Right ventricle myocardium inferior (tissue), 1 donor: ENCODE measurements at places on chromosomes 7 and 10. TPM values are rescaled to one million over a fixed set of nuclear protein-coding genes. Genes with fewer than 3 reads are reported as not detected.

CTAGE4 gene
- 0.30 TPM for total RNA-seq

HACD1 gene
- total RNA-seq = 157 TPM

TSPAN12 gene
- 61.4 TPM for total RNA-seq

KIF11 gene
- 1.1 TPM for total RNA-seq

IFIT2 gene
- 4.2 TPM for total RNA-seq

ZNF485 gene
- 1.8 TPM for total RNA-seq

CHRM2 gene
- total RNA-seq = 70.4 TPM

PRPS1L1 gene
- not detected for total RNA-seq

TEX36 gene
- total RNA-seq = not detected

EVX1 gene
- total RNA-seq = not detected

NPTX2 gene
- 3.1 TPM for total RNA-seq

RARRES2 gene
- total RNA-seq = 32.6 TPM

ANKRD61 gene
- not detected for total RNA-seq

LIPJ gene
- total RNA-seq = not detected

OGDH gene
- 679 TPM for total RNA-seq

IKZF1 gene
- total RNA-seq = 3.5 TPM

FIGNL1 gene
- 3.4 TPM for total RNA-seq

CYP2C19 gene
- total RNA-seq = not detected

CCM2 gene
- 38.7 TPM for total RNA-seq

DCLRE1C gene
- total RNA-seq = 4.2 TPM

NPY4R gene
- total RNA-seq = not detected

C7orf33 gene
- not detected for total RNA-seq

GOLGA7B gene
- 0.08 TPM for total RNA-seq

SRRM3 gene
- 16.5 TPM for total RNA-seq

AGBL3 gene
- total RNA-seq = 2.2 TPM

BEND7 gene
- total RNA-seq = 18.6 TPM

SLC16A9 gene
- total RNA-seq = 0.89 TPM

HOXA9 gene
- total RNA-seq = not detected

C10orf143 gene
- total RNA-seq = 1.4 TPM

ATOH7 gene
- total RNA-seq = not detected

TSPAN13 gene
- total RNA-seq = 16.7 TPM

PRLHR gene
- total RNA-seq = not detected

FAM20C gene
- total RNA-seq = 26.1 TPM

NUTM2E gene
- total RNA-seq = not detected

PTPRZ1 gene
- total RNA-seq = 0.41 TPM

ING3 gene
- 14.1 TPM for total RNA-seq

OGDHL gene
- total RNA-seq = 1.9 TPM

ADRA2A gene
- 1.0 TPM for total RNA-seq

ACADSB gene
- total RNA-seq = 72.9 TPM

CABCOCO1 gene
- not detected for total RNA-seq

RAB11FIP2 gene
- total RNA-seq = 12.8 TPM

RBP3 gene
- not detected for total RNA-seq

NEUROG3 gene
- not detected for total RNA-seq

TMEM273 gene
- 27.9 TPM for total RNA-seq

LIPK gene
- total RNA-seq = not detected

ZCCHC24 gene
- 60.1 TPM for total RNA-seq
